ENCODE measurements at places on chromosomes 5 and 9. TPM values are rescaled to one million over a fixed set of nuclear protein-coding genes. Genes with fewer than 3 reads are reported as not detected.

LHX3 gene
- total RNA-seq = under 0.01 TPM

OLFM1 gene
- 4.9 TPM for total RNA-seq

CPLANE1 gene
- 27.6 TPM for total RNA-seq

ISL1 gene
- total RNA-seq = not detected

FGF1 gene
- 2.6 TPM for total RNA-seq

PCDH1 gene
- 0.33 TPM for total RNA-seq

TAF11L10 gene
- not detected for total RNA-seq

MLANA gene
- not detected for total RNA-seq
